ENCODE measurements at places on chromosomes 13 and 19. TPM values are rescaled to one million over a fixed set of nuclear protein-coding genes. Genes with fewer than 3 reads are reported as not detected.

CEACAM19 gene
- polyA plus RNA-seq, result 16.2 TPM

OVOL3 gene
- not detected for polyA plus RNA-seq

CYP4F11 gene
- polyA plus RNA-seq, result 0.41 TPM

PSG6 gene
- polyA plus RNA-seq, result 0.18 TPM

ATXN8OS gene
- 0.42 TPM for polyA plus RNA-seq

SPIB gene
- 1.0 TPM for polyA plus RNA-seq

NAPSA gene
- 8.5 TPM for polyA plus RNA-seq

ERICH6B gene
- polyA plus RNA-seq, result 1.0 TPM

LILRB5 gene
- polyA plus RNA-seq, result 2.6 TPM

ZNF829 gene
- 7.4 TPM for polyA plus RNA-seq

ZNF442 gene
- 7.1 TPM for polyA plus RNA-seq

HIF3A gene
- 43.2 TPM for polyA plus RNA-seq

PDX1 gene
- not detected for polyA plus RNA-seq

OR7A5 gene
- polyA plus RNA-seq, result not detected

PRTN3 gene
- 1.6 TPM for polyA plus RNA-seq

LYL1 gene
- 4.7 TPM for polyA plus RNA-seq

GNG7 gene
- 5.6 TPM for polyA plus RNA-seq

CYP4F12 gene
- 2.3 TPM for polyA plus RNA-seq

FCAR gene
- not detected for polyA plus RNA-seq

ZNF625 gene
- 14.2 TPM for polyA plus RNA-seq

ZNF681 gene
- 10.5 TPM for polyA plus RNA-seq

FPR3 gene
- polyA plus RNA-seq, result 0.46 TPM

SIGLEC8 gene
- not detected for polyA plus RNA-seq

INSL3 gene
- polyA plus RNA-seq, result 0.54 TPM

STX10 gene
- polyA plus RNA-seq, result 54.2 TPM

All from right renal pelvis (tissue), 4 donors.